ENCODE measurements at places on chromosomes 5 and 9.
A peak's percentile ranks its signal among the peaks of the same experiment; 100 is the strongest.

DNA sequence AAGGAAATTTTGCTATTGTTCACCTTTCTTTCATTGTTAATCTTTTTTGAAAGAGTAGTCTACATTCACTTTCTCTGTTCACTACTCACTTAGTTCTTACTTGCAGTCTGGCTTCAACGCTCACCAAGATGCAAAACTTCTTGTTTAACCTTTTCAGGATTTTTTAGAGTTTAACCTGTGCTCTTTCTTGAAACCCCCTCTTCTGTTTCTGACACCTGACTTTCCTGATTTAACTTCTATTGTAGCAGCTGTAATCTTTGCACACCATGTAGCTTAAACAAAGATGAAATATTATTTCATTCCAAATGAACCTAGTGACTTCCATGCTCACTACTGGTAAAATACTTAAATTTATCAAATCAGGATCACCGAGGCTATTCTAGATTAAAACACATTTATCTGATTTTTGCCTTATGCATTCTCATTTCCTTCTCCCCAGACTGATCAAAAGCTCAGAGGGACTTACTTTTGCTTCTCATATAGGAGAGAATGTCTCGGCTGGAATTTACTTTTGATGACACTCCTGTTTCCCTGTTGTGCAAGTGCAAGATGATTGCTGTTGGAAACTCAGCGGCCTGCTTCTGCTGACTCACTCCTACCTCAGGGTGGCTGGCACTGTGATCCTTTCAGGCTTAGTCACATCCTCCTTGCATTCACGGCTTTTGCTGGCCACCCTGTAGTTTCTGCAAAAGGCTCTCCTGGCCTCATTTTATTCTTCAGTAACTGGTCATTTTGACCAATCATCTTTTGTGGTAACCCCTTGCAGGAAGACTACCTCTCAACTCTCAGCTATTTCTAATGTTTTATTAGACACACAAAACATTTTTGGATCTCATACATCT is 109.3 kb upstream of the IFNE start:
- peak; percentile 67 for DNase-seq

DNA sequence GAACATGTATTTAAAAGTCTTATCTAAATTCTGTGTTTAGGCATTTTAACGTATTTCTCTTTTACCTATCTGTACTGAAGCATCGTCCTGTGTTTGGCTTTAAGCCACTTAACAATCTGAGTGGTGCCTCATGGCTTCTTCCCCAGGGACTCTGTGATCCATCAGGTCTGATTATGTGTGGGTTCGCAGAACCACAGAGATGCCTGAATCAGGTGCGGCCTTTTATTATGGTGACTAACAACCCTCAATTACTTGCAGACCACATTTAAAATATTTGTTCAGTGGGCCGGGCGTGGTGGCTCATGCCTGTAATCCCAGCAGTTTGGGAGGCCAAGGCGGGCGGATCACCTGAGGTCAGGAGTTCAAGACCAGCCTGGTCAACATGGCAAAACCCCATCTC is 39.6 kb upstream of the SAP30L start:
- DNase-seq = no peak

DNA sequence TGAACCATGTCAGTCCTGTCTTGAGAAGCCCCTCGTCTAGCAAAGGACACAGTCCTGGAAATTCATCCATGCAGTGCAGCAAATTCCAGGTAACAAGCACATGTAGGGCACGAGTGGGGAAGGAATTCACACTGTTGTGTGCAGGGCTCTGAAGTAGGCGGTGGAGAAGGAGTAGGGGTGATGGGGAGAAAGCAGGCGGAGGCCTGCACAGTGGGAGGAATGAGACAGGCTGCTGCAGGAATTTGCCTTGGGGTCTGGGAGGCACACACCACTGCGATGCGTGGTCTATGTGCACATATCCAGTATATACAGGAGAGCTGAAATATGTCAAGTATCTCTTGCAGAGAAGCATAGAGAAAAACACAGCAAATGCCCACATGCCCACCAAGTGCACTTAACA is 249.2 kb upstream of the IRX2 start:
- DNase-seq = no peak

DNA sequence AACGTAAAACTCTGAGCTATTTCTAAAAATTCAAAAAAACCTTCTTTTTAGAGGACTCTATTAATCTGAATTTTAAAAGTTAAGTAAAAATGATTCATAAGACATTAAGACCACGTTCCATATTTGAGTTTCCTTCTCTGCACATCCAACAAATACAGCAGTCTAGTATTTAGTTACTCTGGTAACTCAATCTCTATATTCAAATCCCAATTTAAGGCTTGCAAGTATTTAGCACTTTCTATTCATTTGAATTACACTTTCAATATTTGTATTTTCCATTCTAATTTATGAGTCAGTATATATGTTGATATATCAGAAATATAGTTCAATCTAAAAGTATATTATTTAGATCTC is 17.7 kb downstream of the RFX3 start:
- no peak for DNase-seq

- DNase-seq = no peak
These were observed 171.2 kb downstream of the SLC12A2 start for GRCh38 chr5:128254789-128255188.

GRCh38 chr5:115417076-115417475 is 120.6 kb upstream of the CCDC112 start:
- no peak for DNase-seq

DNA sequence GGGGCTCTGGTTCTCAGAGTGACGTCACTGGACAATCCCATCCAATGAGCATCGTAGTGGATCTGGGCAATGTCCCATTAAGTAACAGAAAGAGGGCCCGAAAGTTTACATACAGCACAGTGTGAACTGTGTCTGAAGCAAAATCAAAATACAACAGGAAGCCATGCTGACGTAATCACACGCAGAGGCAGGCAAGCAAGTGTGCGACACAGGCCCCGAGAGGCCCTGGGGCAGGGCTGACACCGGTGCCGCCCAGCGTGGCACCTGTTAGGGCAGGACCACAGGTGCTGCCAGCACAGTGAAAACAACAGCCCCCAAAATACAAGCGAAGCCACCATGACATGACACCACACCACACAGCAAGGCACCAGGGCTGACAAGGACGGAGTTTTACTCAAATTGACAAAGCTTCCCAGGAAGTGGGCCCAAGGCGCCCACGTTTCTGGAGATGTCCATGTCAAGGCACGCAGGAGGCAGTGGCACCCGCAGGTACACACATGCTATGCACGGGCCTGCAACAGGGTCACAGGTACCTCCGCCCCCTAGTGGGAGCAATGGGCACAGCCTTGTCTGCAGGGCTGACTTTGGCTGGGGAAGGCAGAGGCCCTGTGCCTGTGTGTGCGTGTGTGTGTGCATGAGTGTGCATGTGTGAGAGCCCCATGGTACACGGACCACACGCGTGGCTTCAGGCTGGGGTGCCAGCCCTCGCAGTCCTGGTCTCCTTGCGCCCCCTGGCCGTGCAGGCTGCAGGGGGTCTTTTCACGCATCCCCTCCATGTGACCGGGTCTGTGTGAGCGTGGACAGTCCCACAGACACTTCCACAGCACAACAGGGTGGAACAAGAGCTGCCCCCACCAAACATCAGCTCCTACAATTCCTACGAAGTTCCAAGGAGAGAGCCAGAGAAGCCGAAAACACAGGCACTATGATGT is 19.6 kb downstream of the QSOX2 start:
- DNase-seq = peak; percentile 75

DNA sequence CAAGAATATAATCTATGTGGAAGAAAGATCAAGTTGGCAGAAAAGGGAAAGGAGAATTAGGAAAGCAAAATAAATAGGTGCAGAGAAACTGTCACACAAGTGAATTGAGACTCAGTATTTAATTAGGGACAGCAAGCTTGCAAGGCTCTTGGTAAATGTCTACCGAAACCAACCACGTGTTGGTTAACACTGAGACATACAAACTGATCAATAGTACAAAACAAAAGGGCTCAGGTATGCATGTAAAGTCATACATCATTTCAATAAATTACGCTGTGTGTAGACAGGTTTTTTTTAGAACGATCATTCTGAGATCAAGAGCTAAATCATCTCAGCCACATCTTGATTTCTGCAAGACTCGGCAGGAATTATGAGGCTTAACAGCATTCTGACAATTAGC is 225.4 kb downstream of the EBF1 start:
- DNase-seq = no peak

All from activated CD8-positive, alpha-beta T cell treated with anti-CD3 and anti-CD28 coated beads, Interleukin-2, amount 10 ng/mL, durations not matched to agents 7 days and 5 days (primary cell).